ENCODE measurements at places on chromosomes 11 and 22.

DNA sequence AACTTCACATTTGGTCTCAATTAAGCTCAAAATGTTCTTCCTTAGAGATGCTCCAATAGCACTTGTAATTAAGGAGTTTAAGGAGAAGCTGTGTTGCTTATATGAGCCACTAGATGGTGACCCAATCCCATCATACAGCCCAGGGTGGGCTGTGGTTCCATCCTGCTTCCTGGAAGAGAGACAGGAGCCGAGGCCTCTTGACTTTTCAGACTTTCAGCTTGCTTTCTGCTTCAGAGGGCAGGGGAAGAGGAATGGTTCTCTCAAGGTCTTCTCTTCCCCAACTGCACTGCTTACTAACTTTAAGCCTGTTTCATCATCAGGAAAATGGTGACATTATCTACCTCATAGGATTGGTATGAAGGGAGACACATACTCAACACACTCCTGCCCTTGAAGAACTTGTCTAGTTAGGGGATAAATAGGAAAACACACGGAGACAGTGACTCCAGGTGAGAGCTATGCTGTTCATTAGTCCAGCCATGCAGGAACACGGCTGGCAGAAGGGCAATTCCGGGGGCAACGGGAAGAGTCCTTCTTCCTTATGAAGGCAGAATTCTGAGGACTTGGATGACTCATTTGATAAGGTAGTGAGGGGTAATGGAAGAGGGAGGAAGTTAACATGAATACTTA, 20.1 kb downstream of the TMEM218 start:
- DNase-seq = no peak

- DNase-seq = no peak
Measured at GRCh38 chr11:76269247-76269646, 62.9 kb upstream of the WNT11 start.

DNA sequence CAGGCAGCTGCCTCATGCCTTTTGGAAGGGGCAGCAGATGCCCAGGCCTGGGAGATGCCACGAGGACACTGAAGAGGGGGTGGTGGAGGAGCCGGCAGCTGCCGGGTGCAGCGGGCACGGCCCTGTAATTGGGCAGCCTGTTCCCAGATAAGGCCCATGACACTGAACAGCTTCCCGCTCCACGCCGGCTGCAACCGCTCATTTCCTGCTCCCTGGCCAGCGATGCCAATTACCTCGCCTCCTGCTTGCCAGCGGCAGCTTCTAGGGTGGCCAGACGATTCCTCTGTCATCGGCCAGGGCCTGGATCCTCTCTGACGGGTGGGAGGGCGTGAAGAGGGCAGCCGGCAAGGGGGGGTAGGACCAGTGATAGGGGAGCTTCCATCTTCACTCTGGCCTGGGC, 22.8 kb downstream of the FLRT1 start:
- no peak for DNase-seq

DNA sequence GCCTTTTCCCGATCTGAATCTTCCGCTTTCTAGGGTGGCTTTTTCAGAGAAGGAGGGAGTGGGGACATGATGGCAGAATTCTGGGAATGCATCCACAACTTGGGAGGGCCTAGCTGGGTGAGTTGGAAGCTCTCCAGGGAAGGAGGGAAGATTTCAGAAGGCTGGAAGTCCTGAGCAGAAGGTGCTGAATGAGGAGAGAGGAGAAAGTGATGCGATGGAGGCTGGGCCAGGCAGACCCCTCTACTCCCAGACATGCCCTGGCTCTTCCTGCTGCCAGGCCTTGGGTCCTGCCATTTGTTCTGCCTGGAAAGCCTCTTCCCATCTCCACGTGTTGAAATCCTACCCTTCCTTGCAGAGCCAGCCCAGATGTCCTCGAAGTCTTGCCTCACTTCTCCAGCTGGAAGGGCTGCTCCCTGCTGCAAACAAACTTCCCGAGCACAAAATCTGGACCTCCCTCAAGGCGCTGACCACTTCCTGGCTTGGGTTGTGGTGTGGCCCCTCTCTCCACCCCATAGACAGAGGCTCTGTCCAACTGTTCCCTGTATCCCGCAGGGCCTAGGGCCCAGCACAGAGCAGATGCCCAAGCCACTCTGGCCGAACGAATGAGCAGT, 16.8 kb downstream of the LRRC32 start:
- DNase-seq = no peak

GRCh38 chr11:133678191-133678590, 145.9 kb upstream of the OPCML start:
- DNase-seq = no peak

- DNase-seq = peak; percentile 8
Measured at GRCh38 chr11:6812390-6813005, 13.0 kb upstream of the OR6A2 start.

- DNase-seq = peak; percentile 2
Measured at GRCh38 chr22:26330971-26331625, 98.0 kb upstream of the ASPHD2 start.

- no peak for DNase-seq
Measured at GRCh38 chr11:83070044-83070701, 1.5 kb downstream of the RAB30 start.

DNA sequence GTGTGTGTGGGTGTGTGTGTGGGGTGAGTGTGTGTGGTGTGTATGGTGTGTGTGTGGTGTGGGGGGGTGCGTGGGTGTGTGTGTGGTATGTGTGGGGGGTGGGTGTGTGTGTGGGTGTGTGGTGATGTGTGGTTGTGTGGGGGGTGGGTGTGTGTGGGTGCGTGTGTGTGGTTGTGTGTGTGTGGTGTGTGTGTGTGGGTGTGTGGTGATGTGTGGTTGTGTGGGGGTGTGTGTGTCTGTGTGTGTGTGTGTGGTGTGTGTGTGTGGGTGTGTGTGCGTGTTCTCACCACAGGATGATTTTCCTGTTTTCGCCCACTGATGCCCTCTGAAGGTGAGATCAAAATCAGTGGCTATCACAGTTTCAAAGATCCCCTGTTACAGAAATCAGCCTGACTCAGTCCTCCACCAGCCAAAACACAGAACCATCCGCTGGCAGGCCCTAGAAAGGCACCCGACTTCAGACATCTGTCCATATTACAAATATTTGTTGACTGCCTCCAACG, 24.7 kb downstream of the CPT1A start:
- DNase-seq = no peak

DNA sequence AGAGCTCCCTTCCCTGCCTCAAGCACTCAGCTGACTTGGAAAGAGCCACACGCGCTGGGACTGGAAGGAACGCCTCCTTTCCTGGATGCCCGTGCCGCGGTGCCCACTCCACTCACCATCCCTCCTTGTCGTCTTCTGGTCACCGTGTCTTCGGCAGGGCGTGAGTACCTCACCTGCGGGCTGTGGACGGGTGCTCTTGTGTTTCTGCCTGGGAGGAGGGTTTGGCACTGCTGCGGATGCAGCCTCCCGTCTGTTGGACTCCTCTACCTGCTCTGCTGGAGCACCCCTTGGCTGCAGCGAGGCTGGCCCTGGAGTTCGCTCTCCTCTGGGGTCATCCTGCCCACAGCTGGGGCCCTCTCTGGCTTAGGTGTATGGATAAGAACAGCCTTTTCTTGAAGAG, 612.7 kb downstream of the BRD1 start:
- DNase-seq = no peak

DNA sequence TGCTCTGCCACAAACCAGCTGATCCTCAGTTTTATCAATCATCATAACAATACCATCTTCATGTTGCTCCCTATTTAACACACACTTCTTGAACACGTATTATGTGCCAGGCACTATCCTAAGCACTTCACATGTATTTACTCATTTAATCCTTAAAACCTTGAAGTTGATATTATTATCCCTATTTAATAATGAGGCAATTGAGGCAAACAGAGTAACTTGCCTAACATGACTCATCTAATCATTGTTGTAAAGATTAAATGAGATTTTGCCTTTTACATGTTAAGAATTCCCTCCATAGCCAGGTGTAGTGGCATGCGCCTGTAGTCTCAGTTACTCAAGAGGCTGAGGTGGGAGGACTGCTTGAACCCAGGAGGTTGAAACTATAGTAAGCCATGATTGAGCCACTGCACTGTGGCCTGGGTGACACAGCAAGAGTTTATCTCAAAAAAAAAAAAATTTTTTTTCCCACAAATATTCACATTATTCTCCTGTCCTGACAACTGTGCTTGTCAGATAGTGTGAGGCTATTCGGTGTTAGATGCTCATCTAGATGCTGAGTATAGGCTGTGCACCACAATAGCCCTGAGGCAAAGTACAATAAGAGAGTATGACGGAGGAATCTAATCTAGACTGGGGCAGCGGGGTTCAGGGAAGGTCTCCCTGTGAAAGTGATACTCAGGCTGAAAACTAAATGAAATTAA, 13.4 kb downstream of the CKAP5 start:
- no peak for DNase-seq

DNA sequence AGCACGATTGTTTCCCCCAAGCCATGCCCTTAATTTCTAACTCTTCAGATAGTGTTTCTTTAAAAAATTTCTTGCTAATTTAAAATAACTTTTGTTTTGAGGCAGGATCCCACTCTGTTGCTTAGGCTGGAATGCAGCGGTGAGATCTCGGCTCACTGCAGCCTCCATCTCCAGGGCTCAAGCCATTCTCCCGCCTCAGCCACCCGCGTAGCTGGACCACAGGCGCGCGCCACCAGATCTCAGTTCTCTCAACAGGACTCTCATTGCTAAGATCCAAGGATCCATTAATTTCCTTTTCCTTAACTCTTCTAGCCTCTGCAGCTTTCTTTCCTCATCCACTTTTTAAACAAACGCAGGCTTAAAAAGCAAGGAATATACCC, 327 bp upstream of the MED17 start:
- no peak for DNase-seq

DNA sequence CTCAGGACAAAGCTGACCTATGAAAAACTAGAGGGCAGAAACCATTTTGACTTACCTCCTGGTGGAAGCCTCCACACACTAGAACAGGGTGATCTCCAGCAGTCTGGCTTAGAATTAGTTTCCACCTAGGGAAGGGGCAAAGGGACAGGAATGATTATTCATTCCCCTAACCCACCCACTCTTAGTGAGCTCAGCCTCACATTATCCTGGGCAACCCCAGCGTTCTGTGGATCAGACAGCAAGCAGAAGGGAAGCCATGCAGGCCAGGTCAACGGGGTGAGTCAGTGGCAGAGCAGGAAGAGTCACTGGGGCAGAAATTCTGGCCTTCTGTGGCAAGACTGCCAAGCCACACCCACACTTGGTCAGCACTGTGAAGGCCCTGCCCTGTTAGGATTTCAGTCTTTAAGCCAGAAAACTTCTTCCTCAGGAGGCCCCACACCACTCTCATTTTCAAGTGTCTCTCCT, 10.5 kb downstream of the NUMA1 start:
- no peak for DNase-seq

- DNase-seq = no peak
Measured at GRCh38 chr11:113497066-113497910, 22.1 kb upstream of the DRD2 start.

GRCh38 chr22:33051960-33052839, 6.0 kb downstream of the SYN3 start:
- DNase-seq = no peak

- no peak for DNase-seq
Measured at GRCh38 chr11:122330279-122330965, 214.4 kb upstream of the BLID start.

DNA sequence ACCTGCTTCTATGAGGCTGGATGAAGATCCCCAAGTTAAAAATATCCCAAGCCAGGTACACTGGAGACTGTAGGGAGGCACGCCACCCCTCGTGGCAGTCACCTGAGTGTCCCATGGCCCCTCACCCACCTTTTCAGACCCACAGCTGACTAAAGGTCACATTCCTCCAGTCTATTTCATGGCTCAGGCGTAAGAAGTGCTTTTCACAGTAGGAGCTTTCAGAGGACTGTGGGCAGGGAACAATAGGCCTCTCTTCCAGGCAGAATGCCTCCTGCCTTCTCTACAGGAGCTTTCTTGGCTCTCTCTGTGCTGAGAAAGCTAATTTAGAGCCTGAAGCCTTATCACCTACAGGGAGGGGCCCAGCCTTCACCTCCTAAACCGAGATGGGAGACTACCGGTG, 73.8 kb downstream of the C11orf58 start:
- DNase-seq = no peak

- no peak for DNase-seq
Measured at GRCh38 chr22:49627217-49628181, 200.2 kb downstream of the BRD1 start.

DNA sequence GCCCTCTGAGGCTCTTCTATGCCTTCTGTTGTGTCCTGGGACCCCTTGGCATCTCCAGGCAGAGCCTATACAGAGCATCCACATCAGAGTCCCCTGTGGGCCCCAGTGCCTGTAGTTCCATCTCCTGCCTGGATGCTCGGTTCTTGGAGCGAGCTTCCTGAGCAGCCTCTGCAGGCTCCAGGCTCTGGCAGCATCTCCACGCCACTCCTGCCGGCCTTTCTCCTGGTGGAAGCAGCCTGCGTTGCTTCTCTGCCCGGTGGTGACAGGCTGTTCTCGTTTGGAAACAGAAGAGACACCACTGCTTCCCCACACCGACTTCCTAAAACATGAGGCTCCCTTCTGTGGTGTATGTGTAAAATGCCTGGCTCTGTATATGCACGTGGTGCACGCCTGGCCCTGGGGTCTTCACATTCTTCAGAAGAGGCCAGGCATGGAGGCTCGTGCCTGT, 52.8 kb downstream of the BCR start:
- DNase-seq = no peak

- DNase-seq = no peak
Measured at GRCh38 chr11:93089474-93090102, 108.2 kb downstream of the SLC36A4 start.

GRCh38 chr11:120649316-120649715, 137.8 kb downstream of the GRIK4 start:
- DNase-seq = no peak

DNA sequence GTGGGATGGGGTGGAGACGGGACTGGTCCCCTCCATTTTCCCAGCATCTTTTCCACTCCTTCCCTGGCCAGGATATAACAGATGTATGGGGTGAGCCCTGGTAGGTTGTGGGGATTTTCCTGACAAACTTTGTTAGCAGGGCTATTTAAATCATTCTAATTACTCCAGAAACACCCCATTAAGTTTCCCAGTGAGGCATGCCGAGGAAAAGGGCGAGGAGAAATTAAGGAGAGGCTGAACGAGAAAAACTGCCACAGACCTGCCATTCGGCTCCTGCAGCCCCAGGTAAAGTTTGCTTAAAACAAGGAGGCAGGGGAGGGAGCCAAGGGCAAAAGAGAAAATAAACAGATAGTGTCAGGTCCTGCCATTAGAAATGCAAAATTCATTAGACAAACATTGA, 428.2 kb downstream of the BUD13 start:
- no peak for DNase-seq

DNA sequence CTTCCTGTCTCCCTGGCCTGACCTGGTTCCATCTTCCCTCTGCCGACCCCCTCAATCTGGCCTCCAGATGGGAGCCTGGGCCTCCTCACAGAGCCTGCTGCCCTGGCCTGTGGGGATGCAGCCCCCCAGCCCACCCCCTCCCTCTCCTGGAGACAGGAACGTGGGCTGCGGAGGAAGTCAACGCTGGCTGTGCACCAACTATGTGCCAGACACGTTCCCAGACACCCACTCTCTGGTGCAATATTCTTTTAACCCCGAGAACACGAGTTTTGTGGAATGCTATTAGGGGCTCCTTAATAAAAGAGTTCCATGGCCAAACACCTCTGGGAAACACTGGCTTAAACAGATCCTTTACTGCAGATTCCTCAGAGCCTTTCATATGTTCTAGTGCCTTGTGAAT, 15.9 kb downstream of the WNT11 start:
- no peak for DNase-seq

- no peak for DNase-seq
Measured at GRCh38 chr11:120807414-120808150, 216.3 kb upstream of the TBCEL start.

- DNase-seq = no peak
Measured at GRCh38 chr11:93005239-93005638, 35.8 kb downstream of the MTNR1B start.

All from NCI-H1048 (cell line).